Right hindlimb (tissue), 1 donor: ENCODE measurements at places on chromosomes 1 and 21.

DNA sequence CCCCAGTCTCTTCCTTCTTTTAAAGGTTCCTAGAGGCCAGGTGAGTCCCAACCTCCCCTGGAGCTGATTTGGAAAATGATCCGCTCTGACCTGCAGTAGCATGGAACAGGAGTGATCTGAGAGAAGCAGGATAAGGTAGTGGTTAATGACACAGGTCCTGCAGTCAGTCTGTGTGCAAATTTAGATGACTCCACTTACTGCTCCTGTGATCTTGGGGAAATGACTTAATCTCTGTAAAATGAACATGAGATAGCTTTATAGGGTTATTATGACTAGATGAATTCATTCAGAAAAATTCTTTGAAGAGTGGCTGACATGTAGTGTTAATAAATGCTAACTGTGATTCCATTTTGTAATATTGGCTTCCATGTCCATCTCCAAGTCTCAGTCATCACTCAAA lies 374.9 kb upstream of the CAMK1G start:
- DNase-seq = no peak

DNA sequence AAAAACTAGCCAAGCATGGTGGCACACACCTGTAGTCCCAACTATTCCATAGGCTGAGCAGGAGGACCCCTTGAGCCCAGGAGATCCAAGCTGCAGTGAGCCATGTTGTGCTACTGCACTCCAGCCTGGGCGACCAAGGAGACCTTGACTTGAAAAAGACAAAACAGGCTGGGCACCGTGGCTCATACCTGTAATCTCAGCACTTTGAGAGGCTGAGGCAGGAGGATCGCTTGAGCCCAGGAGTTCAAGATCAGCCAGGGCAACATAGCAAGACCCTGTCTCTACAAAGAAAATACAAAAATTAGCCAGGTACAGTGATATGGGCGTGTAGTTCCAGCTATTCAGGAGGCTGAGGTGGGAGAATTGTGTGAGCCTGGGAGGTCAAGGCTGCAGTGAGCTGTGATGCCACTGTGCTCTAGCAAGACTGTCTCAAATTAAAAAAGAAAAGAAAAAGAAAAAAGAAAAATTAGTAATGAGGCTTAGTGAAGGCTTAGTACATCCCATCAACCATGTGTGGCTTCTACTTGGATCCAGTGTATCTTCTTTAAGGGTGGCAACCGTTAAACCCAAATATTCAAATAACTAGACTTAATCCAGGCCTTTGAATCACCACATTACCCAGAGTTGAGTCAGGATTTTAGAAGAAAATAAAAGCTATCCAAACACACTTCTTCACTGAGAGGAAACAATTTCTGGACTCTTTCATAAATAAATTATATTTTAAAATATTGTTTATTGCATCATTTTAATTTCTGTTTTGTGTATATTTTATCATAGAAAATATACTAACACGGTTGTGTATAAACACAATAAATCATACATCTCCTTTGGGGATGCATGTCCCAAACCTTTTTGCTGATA lies 74.3 kb upstream of the RAB4A start:
- DNase-seq = no peak

GRCh38 chr1:98021126-98021525 lies 100.3 kb upstream of the DPYD start:
- DNase-seq = no peak

- peak; percentile 42 for DNase-seq
Measured at GRCh38 chr1:82161700-82162141, 361.0 kb downstream of the ADGRL2 start.

DNA sequence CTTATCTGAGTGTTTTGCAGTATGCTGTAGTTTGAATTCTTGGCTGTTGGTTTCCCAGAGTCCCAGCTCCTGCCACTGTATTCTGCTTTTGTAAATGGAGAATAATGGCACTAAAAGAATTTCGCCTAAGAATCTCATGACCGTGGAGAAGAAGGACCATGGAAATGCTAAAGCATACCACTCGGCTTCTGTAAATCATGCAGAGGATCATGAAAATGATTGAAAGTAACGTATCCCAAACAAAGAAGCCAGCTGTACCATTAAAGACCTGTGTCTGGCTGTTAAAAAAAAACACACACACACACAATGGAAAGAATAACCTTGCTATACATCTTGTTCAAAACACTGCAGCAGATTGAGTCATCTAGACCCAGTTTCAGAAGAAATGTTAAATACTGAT lies 287.9 kb downstream of the ZNF326 start:
- no peak for DNase-seq

- DNase-seq = no peak
Measured at GRCh38 chr21:44729336-44730027, 18.1 kb upstream of the TSPEAR start.

- DNase-seq = no peak
Measured at GRCh38 chr1:29983321-29983720, 740.1 kb downstream of the MATN1 start.

- no peak for DNase-seq
Measured at GRCh38 chr1:35915693-35916092, 15.2 kb upstream of the AGO3 start.

- DNase-seq = no peak
Measured at GRCh38 chr1:20584890-20585289, 4.0 kb upstream of the CDA start.

GRCh38 chr1:167262836-167263235 lies 42.1 kb downstream of the POU2F1 start:
- no peak for DNase-seq

DNA sequence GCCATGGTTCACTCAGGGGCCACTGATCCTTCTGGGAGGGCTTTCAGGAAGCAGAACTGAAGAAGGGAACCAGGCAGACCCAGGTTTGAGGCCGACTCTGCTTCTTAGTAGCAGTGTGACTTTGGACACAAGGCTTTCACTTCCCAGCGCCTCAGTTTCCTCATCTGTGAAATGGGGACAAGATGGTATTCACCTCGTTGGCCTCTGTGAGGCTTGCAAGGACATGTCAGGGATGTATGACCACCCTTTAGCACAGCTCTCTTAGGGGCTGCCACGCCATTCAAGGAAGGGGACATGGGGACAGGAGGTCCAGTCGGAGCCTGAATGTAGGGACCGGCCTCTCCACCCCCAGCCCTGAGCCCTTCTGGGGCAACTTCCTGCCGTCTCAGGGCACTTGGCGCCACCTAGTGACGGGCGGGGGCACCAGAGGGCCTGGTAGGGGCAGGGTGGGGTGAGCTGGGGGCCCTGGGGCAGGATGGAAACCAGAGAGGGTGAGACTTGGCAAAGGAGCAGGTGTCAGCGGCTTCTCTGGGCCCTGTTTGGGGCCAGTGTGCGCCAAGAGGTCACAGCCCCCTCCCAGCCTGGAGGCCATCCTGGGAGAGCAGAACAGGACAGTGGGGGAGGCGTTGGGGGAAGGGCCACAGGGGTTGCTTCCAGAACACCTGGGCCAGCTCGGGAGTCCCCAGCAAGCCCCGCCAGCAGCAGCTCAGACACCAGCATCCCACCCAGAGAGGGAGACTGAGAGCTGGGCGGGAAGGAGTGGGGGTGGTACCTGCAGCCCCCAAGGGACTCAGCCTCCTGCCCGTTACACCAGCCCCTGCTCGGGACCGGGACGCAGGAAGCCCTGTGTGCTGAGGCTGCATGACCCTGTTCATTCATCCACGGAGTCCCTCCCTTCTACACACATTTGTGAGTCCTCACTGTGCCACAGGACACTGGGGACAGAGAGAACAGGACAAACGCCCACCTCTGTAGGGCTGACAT lies 102.5 kb upstream of the TARDBP start:
- DNase-seq = no peak

DNA sequence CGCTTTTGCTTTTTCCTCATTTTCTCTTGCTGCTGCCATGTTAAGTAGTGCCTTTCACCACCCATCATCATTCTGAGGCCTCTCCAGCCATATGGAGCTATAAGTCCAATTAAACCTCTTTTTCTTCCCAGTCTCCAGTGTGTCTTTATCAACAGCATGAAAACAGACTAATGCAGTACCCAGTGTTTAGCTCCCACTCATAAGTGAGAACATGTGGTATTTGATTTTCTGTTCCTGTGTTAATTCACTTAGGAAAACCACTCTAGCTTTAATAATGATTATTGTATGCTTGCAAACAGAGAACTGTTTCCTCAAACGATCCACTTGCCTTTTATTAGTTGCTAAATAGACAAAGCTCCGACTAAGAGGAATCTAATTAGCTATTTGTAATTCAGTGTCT lies 43.3 kb downstream of the IL23R start:
- no peak for DNase-seq

DNA sequence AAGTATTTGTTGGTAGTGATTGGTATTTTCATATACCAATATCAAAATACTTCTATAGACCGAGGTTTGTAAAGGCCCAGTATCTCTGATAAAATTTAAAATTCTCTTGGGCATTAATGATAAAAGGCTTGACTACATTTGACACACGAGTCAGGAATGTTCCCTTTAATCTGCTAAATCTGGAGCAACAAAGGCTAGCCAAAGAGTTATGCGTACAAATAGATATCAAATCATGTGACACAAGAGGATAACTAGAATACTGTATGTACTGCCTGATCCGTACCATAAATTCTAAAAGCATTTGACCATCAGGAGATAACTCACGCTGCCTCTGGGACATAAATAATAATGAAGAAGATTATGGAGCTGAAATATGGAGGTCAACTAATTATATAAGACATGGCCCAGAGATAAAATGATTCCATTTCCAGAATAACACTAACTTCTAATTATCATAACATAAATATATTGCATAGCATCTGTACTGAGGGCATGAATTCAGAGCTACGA lies 64.2 kb upstream of the SH3GLB1 start:
- no peak for DNase-seq

GRCh38 chr1:230212405-230212936 lies 145.4 kb downstream of the GALNT2 start:
- no peak for DNase-seq

DNA sequence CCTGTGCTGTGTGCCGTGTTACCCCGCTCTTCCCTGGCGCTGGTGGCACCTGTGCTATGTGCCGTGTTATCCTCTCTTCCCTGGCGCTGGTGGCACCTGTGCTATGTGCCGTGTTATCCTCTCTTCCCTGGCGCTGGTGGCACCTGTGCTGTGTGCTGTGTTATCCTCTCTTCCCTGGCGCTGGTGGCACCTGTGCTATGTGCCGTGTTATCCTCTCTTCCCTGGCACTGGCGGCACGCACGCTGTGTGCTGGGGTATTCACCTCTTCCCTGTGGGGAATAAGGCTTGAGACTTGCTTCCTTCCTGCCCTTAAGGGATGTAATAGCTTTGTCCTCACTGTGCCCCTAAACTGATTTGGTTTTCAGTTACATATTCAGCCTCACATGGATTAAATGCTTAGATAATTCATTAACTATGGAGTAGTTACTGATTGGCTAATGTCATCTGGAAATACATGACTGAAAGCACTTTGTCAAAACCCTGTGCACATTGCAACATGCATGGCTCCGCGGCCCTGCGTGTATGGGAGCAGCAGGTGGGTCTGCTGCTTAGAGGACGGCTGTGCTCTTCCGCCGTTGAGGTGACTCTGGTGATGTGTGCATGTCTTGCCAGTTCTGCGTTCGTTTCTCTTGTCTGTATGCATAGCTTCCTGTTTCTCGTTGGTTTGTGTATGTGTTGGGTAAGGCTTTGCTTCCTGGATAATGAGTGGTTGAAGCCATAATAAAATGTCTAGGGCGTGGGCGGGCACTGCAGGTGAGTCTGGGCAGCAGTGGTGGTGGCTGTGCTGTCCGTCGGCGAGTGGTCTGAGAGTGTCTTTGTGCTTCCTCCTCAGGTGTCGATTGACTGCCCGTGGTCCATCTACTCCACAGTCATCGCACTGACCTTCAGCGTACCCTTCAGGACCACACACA lies 17.9 kb upstream of the PWP2 start:
- DNase-seq = no peak

GRCh38 chr21:45094412-45094811 lies 20.0 kb downstream of the ADARB1 start:
- DNase-seq = peak; percentile 41

DNA sequence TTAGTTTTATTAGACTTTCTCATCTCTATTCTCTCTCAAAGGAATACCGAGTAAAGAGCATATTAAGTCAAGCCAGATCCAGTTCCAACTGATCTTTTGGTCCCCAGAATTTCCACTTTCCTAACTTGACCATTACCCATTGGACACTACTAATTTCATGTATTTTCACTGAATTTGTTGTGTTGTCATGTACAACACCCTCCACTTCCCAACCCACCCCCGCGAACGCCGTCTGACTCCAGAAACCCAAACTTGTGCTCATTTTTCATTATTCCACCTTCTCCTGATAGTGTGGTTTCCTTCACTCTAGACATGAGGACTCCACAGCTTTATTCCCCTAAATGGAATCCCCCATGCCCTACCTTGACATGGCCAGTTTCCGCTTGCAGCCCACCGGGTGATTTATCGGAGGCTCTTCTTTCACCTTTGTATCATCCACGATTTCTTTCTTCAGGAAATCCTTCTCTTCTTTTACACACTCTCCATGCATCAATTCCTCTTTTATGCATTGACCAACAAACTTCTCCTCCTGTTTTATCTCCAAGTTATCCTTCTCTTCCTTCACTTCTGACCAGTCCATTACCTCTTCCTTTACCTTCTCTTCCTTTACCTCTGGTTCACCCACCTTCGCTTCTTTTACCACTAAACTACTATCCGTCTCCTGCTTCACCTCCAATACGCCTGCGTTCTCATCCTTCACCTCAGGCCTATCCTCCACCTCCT lies 805 bp downstream of the ZNHIT6 start:
- no peak for DNase-seq

GRCh38 chr1:194268839-194269238 lies 1082.4 kb upstream of the B3GALT2 start:
- no peak for DNase-seq

DNA sequence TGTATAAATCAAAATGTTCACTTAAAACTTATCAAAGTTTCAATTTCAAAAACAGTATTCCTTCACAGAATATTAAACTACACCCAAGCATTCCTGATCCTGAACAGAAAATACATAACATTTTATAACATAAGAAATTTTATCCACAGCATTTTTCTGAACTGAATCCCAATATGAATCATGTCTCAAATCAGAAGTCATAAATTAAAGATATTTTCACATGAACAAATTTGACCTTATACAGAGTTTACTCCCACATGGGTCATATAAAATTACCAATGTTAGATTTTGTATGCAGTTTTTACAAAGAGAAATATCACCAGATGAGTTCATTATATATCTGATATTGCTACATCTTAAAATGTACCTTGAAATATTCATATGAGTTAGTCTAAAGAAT lies 48.6 kb upstream of the ASPM start:
- DNase-seq = no peak

- DNase-seq = no peak
Measured at GRCh38 chr1:69122373-69122772, 445.3 kb upstream of the LRRC7 start.

- DNase-seq = no peak
Measured at GRCh38 chr1:78143152-78143551, 97.4 kb downstream of the GIPC2 start.

- DNase-seq = no peak
Measured at GRCh38 chr21:34807881-34808568, 139.2 kb downstream of the CLIC6 start.

DNA sequence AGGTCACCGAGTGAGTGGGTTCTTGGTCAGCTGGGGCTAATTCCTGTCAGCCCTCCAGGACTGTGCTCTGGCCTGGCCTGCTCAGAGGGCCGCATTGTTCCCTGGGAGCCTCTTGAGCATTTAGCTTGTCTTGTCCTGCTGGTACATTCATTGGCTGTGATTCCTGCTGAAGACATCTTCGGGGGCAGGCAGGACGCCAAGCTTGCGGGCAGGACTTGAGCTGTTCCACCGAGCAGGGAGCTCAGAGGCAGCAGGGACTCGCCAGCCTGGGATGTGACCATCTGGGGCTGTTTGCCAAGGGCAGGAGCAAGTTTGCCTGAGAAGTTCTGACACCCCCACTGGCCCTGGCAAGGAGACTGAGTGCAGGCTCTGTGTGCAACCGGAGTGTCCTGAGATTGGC lies 7.0 kb upstream of the SLC26A9 start:
- DNase-seq = no peak
